ENCODE measurements at places on chromosomes 11 and 22. TPM values are rescaled to one million over a fixed set of nuclear protein-coding genes. Genes with fewer than 3 reads are reported as not detected.

The RHBDD3 gene
- 30.2 TPM for total RNA-seq

The SHISAL1 gene
- total RNA-seq = 7.4 TPM

The IFITM2 gene
- 62.8 TPM for total RNA-seq

The SAA4 gene
- total RNA-seq = not detected

The THYN1 gene
- 16.2 TPM for total RNA-seq

The RPS3 gene
- 3,374 TPM for total RNA-seq

The EXT2 gene
- total RNA-seq = 61.7 TPM

The AMPD3 gene
- total RNA-seq = 8.8 TPM

The SORL1 gene
- 1.6 TPM for total RNA-seq

The TRIM68 gene
- 9.0 TPM for total RNA-seq

The OR52E8 gene
- total RNA-seq = not detected

The OR52A1 gene
- total RNA-seq = not detected

The ANKK1 gene
- 0.12 TPM for total RNA-seq

The PITPNM1 gene
- total RNA-seq = 41.4 TPM

The OR52I1 gene
- total RNA-seq = not detected

Measured in A549 treated with CpdA at 1 μM for 4 hours (cell line).